K562 (cell line): ENCODE measurements at places on chromosomes 16 and 17.

GRCh38 chr16:85909932-85910853 is 11.2 kb downstream of the IRF8 start:
- H3K4me1 ChIP-seq: no peaks in the 10 kb centered on the region
- DNase-seq: no peak
- H3K27ac ChIP-seq: no peak overlapping the region
- no peaks in the 10 kb centered on the region for H3K36me3 ChIP-seq
- H3K4me3 ChIP-seq: no peak overlapping the region
- H3K27me3 ChIP-seq: peaks cover 54% of the 10 kb centered on the region

GRCh38 chr17:77240976-77241375 is 100.2 kb downstream of the SEC14L1 start:
- no peak overlapping the region for H3K4me3 ChIP-seq
- peaks cover 20% of the 10 kb centered on the region for H3K4me1 ChIP-seq
- H3K27ac ChIP-seq: no peak overlapping the region
- DNase-seq: no peak
- H3K27me3 ChIP-seq: no peaks in the 10 kb centered on the region; the same call in 1 of the 2 replicates
- no peaks in the 10 kb centered on the region for H3K36me3 ChIP-seq

GRCh38 chr17:45048795-45049563 is 2.5 kb downstream of the DCAKD start:
- H3K36me3 ChIP-seq: peaks cover 17% of the 10 kb centered on the region; the same call in 1 of the 3 replicates
- no peaks in the 10 kb centered on the region for H3K27me3 ChIP-seq
- no peak overlapping the region for H3K4me3 ChIP-seq
- H3K4me1 ChIP-seq: peaks cover 20% of the 10 kb centered on the region

GRCh38 chr17:1931844-1932579 is 93.1 kb downstream of the RTN4RL1 start:
- no peak overlapping the region for H3K4me3 ChIP-seq
- no peaks in the 10 kb centered on the region for H3K36me3 ChIP-seq
- peaks cover 19% of the 10 kb centered on the region for H3K4me1 ChIP-seq
- DNase-seq: no peak

GRCh38 chr16:2085669-2086068 is 37.9 kb downstream of the TSC2 start:
- no peak overlapping the region for H3K27ac ChIP-seq
- H3K36me3 ChIP-seq: peaks cover 74% of the 10 kb centered on the region; the same call in 2 of the 3 replicates
- H3K27me3 ChIP-seq: no peaks in the 10 kb centered on the region
- peaks cover 48% of the 10 kb centered on the region for H3K4me1 ChIP-seq

- H3K4me1 ChIP-seq: no peaks in the 10 kb centered on the region
- H3K36me3 ChIP-seq: no peaks in the 10 kb centered on the region
- no peak overlapping the region for H3K4me3 ChIP-seq
These were observed 7.0 kb upstream of the MYH2 start for GRCh38 chr17:10556301-10557005.

DNA sequence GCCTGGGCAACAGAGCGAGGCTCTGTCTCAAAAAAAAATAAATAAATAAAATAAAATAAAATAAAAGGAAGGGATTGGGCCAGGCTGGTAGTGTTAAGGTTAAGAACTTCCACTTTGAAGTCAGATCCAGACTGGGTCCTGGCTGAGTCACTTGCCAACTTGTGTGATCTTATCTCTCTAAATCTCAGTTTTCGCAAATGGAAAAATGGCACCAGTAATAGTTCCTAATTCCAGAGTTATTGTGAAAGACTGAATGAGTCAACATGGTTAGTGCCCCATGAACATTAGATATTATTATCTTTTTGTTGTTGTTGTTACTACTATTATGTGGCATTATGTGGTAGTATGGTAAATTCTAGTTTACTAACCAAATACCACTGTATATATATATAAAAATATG is 188.0 kb upstream of the AXIN2 start:
- H3K36me3 ChIP-seq: no peaks in the 10 kb centered on the region
- no peak overlapping the region for H3K27ac ChIP-seq
- no peak overlapping the region for H3K4me3 ChIP-seq
- H3K4me1 ChIP-seq: no peaks in the 10 kb centered on the region
